ENCODE measurements at places on chromosomes 4 and X. TPM values are rescaled to one million over a fixed set of nuclear protein-coding genes. Genes with fewer than 3 reads are reported as not detected.

Gene GPC3
- 0.71 TPM for total RNA-seq

- DNase-seq, result no peak
Observed at GRCh38 chr4:104073229-104073628, 353.4 kb upstream of the TACR3 start.

- peak; percentile 71 for DNase-seq
Observed at GRCh38 chr4:27010334-27010940, 149.8 kb downstream of the STIM2 start.

DNA sequence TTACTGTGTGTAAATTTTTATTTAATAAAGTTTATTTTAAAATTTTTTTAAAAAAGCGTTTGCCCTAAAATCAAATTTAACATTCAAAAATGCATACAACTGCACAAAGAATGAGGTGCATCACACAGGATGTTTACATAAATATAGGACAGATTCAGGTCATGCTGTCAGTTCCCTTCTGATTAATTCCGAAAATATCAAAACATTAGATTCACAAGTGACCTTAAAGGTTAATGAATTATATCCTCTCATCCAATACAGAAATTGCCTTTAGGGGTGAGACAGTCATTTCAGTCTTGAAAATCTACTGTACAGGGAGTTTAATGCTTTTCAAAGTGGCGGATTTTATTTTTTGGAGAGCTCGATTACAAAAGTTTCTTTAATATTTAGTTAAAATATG, 208.7 kb upstream of the FTHL17 start:
- DNase-seq, result no peak

GRCh38 chr4:144653781-144654545, 8.0 kb downstream of the HHIP start:
- no peak for DNase-seq

DNA sequence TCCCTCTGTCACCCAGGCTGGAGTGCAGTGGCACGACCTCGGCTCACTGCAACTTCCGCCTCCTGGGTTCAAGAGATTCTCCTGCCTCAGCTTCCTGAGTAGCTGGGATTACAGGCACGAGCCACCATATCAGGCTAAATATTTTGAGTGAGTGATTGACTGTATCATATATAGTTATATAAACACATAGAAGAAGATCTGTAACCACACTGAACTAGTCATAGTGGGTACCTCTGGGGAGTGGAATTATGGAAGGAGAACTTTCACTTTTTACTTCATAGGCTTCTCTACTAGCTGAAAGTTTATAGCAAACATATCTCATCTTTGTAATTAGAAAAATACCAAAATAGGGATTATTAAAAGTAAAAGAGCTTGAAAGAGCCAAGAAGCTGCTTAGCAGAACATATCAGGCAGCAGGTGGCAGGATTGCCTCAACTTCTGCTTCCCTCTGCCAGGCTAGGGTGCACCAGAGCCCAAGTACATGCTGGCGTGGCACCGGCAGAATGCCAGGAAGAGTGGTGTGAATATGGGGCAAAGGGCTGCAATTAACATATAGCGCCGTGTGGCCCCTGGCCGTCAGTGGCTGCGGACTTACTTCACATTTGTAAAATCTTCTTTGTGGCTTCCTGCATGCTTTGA, 39.5 kb upstream of the CD40LG start:
- peak; percentile 62 for DNase-seq
